ENCODE measurements at places on chromosomes 4 and X. TPM values are rescaled to one million over a fixed set of nuclear protein-coding genes. Genes with fewer than 3 reads are reported as not detected.

DNA sequence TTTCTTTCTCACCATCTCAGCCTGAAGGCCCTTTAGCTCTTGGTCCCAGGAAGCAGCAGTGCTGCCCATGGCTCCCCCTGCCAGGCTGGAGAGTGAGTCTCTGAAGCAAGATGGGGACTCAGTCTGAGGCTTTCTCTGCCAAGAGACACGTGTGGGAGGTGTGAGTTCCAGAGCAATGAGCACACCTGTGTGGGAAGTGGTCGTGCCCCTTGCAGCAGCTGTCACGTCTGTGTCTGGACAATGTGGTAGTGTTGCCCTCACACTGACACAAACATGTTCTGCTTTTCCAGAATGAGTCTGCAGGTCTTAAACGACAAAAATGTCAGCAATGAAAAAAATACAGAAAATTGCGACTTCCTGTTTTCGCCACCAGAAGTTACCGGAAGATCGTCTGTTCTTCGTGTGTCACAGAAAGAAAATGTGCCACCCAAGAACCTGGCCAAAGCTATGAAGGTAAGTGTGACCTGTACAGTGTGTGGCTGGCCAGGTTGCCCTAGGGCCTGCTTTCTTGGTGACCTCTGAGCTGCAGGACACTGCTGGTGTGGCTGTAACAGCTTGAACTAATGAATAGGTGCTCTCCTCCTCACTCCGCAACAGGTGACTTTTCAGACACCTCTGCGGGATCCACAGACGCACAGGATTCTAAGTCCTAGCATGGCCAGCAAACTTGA lies 1.9 kb downstream of the TACC3 start:
- peak; percentile 51 for DNase-seq

The ADH7 gene
- total RNA-seq: not detected

- DNase-seq: no peak
Measured at GRCh38 chr4:77236806-77237205, 79.8 kb downstream of the CCNG2 start.

DNA sequence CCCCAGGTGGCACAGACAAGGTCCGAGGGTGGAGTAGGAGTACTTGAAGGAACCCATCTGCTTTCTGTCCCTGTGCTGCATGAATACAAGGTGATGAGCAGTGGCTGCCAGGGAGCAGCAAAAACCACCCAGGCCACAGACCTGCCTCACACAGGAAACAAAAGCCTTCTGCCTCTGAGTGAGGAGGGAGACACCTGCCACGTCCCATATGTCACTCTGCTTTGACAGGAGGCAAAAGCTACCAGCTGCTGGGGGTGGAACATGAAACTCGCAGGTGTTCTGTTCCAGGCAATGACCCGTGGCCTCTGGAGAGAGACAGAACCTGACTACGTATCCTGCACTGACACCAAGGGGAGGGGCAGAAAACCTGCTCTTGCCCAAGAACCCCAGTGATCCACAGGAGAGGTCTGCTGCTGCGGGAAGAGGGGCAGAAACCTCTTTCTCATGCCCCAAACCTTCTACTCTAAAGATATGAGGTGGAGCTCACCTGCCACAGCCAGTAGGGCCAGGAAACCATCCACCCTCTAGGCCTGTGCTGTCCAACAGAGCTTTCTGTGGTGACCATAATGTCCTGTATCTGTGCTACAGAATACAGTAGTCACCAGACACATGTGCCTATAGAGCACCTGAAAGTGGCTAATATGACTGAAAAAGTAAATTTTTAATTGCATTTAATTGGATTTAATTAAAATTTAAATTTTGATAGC lies 172.9 kb downstream of the PRDM5 start:
- peak; percentile 12 for DNase-seq

GRCh38 chrX:82813671-82814078 lies 694.4 kb upstream of the POU3F4 start:
- DNase-seq: no peak

DNA sequence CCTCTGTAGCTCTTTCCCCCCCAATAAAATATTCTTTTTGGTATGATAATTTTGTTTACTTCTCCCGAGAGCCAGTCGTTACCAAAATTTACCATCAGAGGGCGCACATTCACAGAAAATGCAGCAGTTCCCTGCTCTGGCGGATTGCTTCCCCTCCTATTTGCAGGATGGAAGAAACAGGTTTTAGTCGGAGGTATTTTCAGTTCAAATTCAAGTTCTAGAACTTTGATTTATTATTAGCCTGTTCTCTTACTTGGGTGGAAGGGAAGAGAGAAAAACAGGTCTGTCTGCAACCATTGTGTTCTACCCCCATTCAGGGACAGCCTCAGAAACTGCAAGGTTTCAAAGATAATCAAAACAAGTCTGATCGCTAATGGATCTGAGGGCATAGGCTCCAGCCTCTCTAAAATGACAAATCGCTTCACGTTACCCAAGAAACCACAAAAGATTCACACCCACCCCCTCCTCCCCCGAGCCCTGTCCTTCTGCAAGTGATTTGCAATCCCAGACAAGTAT lies 263.8 kb upstream of the RPS6KA3 start:
- DNase-seq: peak; percentile 56

DNA sequence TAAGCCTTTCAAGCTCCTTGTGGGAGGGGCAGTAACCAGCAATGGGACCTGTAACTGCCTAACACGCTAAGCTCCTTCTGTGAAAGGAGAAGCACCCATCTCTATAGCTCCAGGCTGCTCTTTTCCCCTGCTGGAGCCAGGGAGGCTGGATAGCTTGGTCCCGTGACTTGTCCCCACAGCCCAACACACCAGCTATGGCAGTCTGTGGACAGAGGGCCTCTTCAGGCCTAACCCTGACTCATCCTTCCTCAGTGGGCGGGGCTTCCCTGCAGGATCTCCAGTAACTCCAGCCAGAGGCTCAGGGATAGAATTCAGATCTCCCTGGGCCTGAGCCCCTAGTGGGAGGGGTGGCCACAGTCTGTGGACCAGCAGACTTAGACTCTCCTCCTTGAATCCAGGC lies 1290.1 kb downstream of the PCDH7 start:
- no peak for DNase-seq

DNA sequence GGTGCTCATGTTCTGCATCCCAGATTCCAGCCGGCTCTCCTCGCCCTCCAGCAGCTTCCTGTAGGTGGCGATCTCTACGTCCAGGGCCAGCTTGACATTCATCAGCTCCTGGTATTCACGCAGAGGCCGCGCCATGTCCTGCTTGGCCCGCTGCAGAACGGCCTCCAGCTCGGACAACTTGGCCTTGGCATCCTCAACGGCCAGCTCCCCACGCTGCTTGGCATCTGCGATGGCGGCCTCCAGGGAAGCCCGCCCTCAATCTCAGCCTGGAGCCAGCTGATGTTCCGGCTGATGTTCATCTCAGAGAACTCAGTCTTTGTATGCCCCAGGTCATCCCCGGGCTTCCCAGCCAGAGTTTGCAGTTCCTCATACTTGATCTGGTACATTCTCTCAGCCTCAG lies 431.8 kb upstream of the DIPK2B start:
- no peak for DNase-seq

GRCh38 chrX:121871122-121871521 lies 823.7 kb downstream of the GLUD2 start:
- no peak for DNase-seq

The XAGE1B gene
- total RNA-seq: not detected

The TMEM164 gene
- total RNA-seq: 19.2 TPM

DNA sequence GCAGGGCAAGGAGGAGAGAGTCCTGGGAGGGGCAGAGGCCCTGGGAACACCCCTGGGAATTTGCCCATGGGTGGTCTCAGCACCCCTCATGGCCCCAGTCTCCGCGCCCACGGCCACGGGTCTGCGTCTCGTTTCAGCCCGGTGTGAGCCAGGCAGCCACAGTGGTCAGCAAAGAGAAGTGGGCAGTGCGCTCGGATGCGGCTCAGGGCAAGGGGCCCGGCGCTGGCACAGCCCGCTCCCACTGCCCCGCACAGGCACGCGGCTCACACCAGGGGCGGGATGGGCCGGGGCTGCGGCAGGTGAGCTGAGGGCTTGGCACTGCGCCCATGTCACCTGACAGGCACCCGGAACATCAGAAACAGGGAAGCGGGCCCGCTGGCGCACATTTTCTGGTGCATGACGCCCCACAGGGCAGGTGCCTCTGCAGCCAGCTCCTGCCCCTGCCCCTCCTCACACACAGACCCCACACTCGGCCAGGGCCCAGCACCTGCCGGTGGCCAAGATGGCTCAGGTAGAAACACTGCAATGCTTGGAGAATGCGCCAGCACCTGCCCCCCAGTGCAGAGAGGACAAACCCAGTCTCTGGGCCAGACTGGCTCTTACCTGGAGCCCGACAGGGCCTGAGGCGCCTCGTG lies 41.9 kb upstream of the MXD4 start:
- DNase-seq: no peak

- DNase-seq: no peak
Measured at GRCh38 chr4:165592386-165592785, 213.6 kb downstream of the CPE start.

GRCh38 chr4:75249739-75250138 lies 264.5 kb downstream of the RCHY1 start:
- DNase-seq: no peak

Measured in activated CD4-positive, alpha-beta T cell treated with anti-CD3 and anti-CD28 coated beads, Interleukin-2, amount 10 ng/mL, durations not matched to agents 7 days and 5 days (primary cell).